Fibroblast of the aortic adventitia (primary cell): ENCODE measurements at places on chromosomes 13 and 19.

- DNase-seq: no peak
Observed at GRCh38 chr13:99540530-99540929, 39.3 kb downstream of the TM9SF2 start.

DNA sequence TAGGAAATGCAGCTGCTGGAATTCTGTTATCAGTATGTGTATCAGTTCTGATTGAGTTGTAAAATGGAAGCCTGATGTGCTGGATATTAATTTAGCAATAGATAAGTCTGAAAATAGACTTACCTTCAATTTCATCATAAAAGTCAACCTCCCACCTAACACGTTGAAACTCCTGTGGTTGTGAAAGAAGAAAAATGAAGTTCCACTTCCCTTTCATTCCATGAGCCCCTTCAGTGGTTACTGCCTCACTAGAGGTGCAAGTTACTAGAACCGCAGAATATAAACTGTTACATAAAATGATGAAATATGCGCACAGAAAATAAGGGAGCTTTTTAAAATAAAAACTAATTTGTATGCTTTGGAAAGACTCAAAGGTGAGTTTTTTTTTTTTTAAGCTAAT lies 249.2 kb downstream of the SHISA2 start:
- no peak for DNase-seq

GRCh38 chr19:41555748-41556147 lies 20.2 kb upstream of the CEACAM21 start:
- DNase-seq: no peak

GRCh38 chr13:33285420-33286124 lies at the start of gene STARD13:
TSS of gene STARD13 (minus strand) at chr13:33285755. CDS start at chr13:33285638, 117 bp downstream.
- DNase-seq: peak; percentile 98

DNA sequence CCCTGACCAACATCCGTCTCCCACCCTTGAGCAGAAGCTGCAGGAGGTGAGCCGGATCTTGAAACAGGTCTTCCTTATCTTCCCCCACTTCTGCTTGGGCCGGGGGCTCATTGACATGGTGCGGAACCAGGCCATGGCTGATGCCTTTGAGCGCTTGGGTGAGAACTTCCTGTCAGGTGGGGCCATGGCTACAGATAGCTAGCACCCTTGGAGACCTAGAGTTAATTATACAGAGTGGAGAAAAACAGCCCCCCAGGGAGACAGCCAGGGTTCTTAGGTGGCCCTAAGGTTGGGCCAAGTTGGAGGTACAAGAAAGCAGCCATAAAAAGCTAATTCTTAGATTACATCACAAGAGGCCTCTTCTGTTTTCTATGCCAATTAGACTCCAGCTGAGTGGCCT lies 8.9 kb upstream of the ARHGAP45 start:
- DNase-seq: no peak

DNA sequence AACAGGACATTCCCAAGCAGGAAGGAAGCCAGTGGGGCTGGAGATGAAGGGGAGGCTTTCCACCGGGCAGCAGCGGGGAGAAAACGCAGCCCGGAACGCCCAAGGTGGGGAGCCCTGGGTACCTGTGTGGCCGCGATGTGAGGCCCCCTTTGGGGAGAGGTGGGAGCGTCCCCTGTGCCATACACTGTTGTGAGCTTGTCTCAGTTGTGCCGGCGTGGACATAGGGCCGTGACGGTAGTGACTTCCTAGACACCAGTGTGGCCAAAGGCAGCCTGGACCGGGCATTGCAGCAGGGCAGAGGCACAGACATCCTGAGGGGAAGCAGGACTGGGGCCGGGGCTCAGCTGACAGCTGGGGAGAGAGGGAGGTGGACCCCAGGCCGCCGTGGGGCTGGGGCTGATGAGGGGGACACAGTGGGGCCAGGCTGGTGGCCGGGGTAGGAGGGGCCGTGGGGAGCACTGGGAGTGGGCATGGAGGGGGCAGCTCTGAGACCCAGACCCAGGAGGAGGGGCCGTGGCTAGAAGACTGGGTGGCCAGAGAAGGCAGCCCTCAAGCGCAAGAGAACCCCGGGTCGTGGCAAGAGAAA lies 38.5 kb upstream of the TFDP1 start:
- DNase-seq: no peak

GRCh38 chr19:8269724-8270123 lies 38.4 kb downstream of the CD320 start:
- DNase-seq: no peak

- no peak for DNase-seq
Observed at GRCh38 chr19:4345342-4346019, 2.1 kb downstream of the MPND start.

- no peak for DNase-seq
Observed at GRCh38 chr13:49812812-49813211, 20.3 kb upstream of the KPNA3 start.

- peak; percentile 16 for DNase-seq
Observed at GRCh38 chr13:82565201-82565600, 1317.1 kb downstream of the SLITRK1 start.

- no peak for DNase-seq
Observed at GRCh38 chr19:4678881-4679790, 9.0 kb upstream of the MYDGF start.

DNA sequence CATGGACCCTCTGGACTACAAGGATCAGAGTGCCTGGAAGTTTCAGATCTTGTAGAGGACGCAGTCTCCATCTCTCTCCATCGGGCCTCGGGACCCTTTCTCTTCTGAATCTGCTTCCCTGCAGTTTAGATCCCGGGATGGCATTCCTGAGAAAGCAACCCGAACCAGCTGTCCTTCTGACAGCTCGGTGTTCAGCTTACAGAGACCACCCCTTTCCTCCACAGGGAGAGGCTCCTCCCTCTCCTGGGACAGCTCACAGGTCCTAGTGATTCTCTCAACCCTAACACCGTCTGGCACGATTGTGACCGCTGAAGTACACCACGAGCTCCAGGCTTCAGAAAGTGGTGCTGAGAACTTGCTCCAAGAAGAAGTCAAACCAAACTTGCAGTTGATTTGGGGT lies 18.2 kb downstream of the CRX start:
- DNase-seq: no peak

DNA sequence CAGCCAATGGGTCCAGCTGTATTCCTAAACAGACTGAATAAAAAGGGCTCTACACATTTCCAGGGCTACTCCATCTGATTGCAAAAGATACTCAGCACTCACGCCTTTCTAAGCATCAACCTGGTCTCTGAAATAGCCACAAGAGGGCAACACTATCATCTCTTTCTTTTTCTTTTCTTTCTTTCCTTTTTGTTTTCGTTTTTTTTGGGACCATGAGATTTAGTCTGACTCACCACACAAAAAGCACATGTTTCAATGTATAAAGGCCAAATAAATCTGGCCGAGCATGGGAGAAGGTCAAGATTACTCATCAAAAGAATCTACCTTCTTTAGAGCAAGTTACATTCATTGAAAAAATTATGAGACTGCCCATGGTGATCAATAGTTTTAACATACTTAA lies 805.6 kb upstream of the ARGLU1 start:
- DNase-seq: peak; percentile 76

DNA sequence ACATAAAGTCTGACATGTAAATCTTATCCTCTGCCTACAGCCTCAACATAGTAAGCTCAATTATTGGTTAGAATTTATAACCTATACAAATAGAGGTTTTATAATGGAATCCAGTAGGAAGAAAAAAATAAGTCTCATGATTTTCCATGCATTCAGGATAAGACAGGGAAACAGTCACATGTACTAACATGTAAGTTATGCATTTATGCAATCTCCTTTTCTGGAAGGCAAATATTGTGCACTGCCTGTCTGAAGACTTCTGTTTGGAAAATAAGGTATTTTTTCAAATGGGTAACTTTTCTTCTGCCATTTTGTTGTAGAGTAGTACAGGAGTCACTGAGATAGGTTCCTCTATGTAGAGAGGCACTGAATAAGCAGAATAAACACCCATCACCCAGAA lies 92.7 kb downstream of the NALCN start:
- DNase-seq: no peak

GRCh38 chr13:47110833-47111240 lies 214.0 kb upstream of the HTR2A start:
- DNase-seq: no peak

DNA sequence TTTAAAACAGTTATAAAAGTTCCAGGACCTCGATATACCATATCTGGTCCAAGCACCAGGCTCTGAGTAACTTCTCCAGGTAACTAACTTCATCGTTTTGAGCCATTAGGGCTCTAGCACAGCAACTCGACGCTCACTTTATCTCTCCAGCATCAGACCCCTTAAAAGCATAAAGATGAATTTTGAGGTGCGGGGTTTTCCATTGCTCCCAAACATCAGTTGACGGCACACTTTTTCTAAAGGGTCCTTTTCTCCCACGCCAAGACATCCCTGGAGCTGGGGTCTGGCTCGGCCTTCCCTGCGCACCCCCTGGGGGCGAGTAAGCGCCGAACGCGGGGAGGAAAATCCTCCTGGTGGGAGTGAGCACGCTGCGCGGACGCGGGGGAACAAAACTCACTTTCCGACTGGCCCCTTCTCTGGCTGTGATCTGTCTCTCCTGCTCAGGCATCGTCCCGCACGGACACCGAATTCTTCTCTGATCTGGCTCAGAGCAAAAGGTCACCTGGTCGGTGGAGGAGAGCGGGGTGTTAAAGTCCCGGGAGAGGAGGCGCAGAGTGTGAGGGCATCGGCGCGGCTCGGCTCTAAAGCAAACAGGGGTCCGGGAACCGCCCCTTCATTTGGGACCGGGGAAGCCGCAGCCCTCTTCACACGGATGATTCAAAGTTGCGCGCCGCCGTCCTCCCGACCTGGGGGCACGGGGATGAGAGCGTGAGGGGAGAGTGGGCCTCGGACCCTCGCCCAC lies at the start of gene ATP7B:
Gene ATP7B, minus strand, starts transcription at position 561 of the 742 bp plus-strand sequence. Its CDS starts 113 bp downstream, at position 448.
- DNase-seq: no peak
